ENCODE measurements at places on chromosomes 11 and 22. TPM values are rescaled to one million over a fixed set of nuclear protein-coding genes. Genes with fewer than 3 reads are reported as not detected.

TBX10 gene
- polyA plus RNA-seq: not detected

EHF gene
- 0.21 TPM for polyA plus RNA-seq

- no peak for DNase-seq
Observed at GRCh38 chr11:128832121-128832497, 35.0 kb downstream of the KCNJ1 start.

- no peak for DNase-seq
Observed at GRCh38 chr11:67050139-67050538, 6.5 kb upstream of the RHOD start.

ZMAT5 gene
- 79.4 TPM for polyA plus RNA-seq

MISFA gene
- polyA plus RNA-seq: 0.34 TPM

GRCh38 chr11:122154227-122154626, 38.2 kb upstream of the BLID start:
- no peak for DNase-seq

FAM89B gene
- 51.3 TPM for polyA plus RNA-seq

DNA sequence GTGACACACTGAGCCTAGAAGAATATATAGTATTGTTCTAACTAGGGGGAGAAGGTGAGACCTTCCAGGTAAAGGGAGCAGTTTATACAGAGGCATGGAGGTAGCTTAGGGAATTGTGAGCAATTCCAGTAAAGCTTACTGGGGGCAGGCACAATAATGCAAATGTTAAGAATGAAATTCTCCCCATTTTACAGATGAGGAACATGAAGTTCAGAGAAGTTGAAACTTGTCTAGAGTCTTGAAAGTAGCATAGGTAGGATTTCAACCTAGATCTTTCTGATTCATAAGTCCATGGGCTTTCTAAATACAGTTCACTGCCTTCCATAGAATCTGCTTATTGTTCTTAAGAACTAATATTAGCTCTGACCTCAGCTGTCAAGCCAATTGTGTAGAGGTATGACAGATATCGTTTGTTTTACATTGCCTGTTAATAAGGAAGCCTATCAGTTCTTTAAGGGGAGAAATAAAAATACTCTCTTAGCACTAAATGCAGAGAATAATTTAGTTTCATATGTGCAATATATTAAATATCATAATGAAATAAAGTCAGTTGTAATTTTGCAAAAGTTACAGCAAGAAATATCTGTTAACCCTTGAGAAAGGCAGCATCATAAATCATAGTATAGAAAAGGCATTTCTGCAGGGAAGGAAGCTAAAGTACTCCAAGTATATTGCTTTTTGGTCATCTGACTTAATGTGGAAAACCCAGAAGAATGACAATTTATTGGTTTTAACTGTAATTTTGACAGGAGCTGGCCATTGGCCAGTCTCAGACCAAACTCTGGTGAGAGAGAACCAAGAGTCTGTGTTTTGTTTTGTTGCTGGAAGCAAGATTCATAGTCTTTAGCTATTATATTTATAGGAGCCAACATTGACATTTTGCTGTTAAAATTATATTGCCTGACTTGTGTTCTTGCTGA, 181.8 kb downstream of the UVRAG start:
- no peak for DNase-seq

DNA sequence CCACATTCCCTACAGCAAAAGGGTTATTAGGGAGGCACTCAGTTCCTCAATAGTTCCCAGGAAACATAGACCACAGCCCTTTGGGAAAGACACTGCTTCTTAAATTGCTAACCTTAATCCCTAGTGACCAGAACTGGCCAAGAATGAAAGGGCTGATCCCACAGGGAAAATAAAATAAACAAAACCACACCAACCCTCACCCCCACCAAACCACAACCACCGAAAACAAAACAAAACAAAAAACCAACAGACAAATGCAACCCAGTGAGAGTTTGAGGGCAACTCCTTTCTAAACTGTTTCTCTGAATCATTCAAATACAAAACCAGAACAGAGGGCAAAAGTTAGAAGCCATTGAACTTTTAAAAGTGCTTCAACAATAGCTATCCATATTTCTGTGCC, 57.2 kb downstream of the NAV2 start:
- no peak for DNase-seq

- DNase-seq: no peak
Observed at GRCh38 chr11:70252844-70253243, 17.6 kb upstream of the PPFIA1 start.

MYEOV gene
- polyA plus RNA-seq: not detected

DNA sequence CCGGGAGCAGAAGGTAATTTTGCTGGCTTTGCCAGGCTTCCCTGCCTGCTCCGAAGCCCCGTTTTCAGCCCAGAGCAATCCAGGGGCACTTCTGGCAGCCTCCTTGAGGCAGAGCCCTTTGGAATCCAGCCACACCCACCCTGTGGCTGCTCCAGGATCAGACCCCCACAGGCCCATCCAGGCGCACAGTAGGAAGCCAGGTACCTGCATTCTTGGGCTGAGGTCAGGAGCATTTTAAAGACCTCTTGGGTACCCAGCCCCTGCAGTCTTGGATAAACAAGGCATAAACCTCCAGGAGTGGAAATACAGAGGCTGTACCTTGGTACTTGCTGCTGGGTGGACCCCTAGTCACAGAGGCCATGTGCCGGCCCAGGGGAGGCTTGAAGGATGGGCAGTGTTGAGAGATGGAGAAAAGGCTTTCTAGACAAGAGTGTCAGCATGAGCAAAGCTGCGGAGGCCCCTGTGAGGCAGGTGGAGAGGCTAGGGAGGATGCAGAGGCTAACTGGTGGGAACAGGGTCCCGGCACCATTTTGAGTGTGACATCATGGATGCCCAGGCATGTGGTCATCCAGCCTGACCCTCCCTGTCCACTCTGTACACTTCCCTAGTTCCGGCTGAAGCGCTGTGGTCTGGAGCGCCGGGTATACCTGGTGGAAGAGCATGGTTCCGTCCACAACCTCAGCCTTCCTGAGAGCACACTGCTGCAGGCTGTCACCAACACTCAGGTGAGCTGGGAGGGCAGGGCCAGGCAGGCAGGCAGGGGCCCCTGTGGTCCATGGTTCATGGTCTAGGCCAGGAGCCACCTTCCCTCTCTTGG, 3.9 kb downstream of the MUS81 start:
- DNase-seq: no peak

DNA sequence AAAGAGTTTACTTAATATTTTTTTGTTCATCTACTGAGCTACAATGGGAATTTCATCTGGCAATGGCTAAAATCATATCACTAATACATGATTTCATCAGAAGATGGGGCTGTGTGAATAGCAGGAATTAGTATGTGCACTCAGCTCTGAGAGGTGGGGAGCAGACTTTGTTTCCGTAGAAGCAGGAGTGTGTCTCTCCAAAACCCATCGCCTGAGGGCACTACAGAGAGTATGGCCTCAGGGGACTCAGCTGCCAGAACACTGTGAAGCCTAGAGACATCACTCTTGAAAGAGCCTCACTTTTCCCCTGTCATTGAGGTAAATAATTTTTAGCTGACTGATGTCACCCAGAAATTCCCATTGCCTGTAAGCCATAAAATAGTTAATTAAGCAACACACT, 261.4 kb upstream of the ISX start:
- DNase-seq: no peak

- DNase-seq: no peak
Observed at GRCh38 chr22:27883656-27884350, 35.3 kb downstream of the PITPNB start.

CLTCL1 gene
- 6.1 TPM for polyA plus RNA-seq

GRCh38 chr11:8706673-8707432, 24.3 kb downstream of the RPL27A start:
- DNase-seq: no peak

HEPN1 gene
- not detected for polyA plus RNA-seq

- no peak for DNase-seq
Observed at GRCh38 chr11:47464483-47464882, 15.5 kb upstream of the RAPSN start.

GRCh38 chr22:42489000-42489399, 30.6 kb downstream of the RRP7A start:
- no peak for DNase-seq

DNA sequence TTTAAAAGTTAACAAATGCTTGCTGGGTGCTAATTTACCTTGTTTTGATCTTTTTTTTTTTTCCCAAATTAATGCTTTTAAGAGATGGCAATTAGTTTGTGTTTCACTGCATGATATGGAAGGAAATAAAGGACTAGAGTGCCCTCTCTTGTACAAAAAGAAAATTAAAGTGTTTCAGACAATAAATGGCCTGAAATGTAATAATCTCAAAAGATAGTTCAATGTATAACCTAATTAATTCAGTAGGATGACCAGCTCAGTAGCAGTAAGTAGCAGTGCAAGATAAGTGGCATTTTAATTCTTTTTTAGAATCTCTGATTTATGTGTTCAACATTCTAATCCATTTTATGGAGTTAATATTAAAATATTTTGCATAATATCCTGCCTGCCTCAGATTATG, 39.9 kb upstream of the MYO18B start:
- no peak for DNase-seq

RIC3 gene
- polyA plus RNA-seq: not detected

GRCh38 chr11:26522912-26523610, 49.0 kb downstream of the MUC15 start:
- no peak for DNase-seq

DNA sequence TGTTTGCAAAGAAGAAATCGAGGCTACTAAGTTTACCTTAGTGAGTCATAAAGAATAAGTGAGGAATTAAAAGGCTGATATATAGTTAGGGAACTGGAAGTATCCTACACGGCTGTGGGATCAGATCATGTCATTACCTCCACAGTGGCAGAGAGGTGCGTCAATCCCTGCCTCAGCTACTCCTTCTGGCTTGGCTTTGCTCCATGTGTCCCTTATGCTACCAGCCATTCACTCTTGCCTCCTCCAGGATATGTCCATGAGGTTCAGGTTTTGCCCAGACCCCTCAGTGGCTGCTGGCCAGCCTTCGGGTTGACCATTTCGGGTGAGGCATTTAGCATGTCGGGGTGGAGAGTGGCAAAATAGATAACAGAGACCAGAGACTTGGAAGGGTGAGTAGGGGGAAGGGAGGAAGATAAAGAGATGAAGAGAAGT, 153.4 kb downstream of the LDLRAD3 start:
- no peak for DNase-seq

DNA sequence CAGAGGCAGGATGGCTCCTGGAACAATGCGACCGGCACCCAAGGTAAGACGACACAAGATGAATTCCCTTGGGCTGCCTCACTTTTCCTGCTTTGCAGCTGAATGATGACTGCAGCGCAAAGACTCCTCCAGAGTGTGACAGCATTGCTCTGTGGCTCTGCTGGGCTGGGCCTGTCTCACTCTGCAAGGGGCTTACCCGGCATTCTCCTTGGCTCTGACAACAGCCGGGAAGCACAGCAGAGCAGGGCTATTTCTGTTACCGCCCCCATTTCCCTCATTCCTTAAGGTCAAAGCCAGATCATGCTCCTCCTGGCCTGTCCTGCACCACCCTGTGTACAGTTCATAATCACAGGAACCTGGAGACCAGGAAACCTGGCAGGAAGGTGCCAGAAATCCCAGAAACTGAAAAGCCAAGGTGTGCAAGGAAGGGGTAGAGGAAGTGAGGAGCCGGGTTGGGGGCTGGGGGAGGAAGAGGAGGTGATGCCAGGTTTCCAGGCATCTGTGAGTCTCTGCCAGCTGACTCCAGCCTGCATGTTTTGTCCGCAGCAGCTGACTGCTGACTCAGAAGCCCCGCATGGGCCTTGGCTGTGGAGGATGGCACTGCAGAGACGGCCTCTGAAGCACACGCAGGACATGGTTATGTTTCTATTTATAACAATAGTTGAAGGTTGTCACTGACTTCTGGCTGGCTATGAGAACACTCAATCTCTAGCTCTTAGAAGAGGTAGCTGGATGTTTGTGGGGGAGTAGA, 113.6 kb downstream of the MICAL3 start:
- DNase-seq: no peak

- peak; percentile 2 for DNase-seq
Observed at GRCh38 chr22:35785181-35785923, 67.7 kb downstream of the APOL5 start.

GRCh38 chr11:82864268-82864667, 36.0 kb downstream of the PRCP start:
- DNase-seq: peak; percentile 88

DNA sequence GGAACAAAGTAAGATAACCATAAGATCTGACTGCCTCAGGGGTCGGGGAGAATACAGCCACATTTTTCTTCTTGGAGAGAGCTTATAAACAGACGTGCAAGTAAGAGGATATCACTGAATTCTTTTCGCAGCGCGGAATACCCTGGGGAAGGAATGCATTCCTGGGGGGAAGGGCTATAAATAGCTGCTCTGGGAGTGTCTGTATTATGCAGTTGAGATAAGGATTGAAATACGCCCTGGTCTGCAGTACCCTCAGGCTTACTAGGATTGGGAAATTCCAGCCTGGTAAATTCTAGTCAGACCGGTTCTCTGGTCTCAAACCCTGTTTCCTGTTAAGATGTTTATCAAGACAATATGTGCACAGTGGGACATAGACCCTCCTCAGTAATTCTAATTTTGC, 1491.7 kb upstream of the RAG2 start:
- DNase-seq: no peak

DNA sequence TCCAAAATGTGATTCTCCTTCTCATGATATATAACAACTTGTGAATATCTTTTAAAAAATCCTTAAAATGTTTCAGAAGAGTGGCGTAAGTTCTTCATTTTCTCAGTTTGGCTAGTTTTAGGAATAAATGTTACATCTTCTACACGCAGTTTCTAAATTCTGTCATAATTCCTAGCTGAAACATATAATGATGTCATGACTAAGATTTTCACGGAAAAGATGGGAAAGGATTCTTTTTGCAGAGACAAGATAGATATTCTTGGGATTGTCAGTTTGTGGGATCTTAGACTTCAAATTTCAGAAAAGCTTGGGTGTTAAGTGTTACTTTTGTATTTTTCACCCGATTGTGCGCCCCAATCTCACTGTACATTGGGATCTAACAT, 1.7 kb downstream of the EED start:
- DNase-seq: no peak

DNA sequence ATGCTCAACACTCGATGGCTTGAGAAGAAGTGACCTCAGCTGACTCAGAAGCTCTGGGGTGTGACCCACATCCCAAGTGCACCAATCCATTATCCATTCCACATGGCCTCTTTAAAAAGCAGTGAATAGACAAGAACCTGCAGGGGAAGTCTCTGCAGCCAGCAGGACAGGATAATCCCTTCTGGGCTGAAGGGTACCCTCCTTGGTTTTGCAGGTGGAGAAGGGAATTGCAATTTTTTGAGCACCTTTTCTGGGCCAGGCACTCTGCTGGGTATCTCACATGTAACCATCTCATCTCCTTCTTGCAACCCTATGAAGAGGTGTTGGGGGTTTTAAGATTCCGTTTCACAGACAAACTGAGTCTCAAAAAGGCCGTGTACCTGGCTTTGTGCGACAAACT, 76.6 kb downstream of the MYO18B start:
- no peak for DNase-seq

OR6T1 gene
- not detected for polyA plus RNA-seq

CEND1 gene
- not detected for polyA plus RNA-seq

YPEL4 gene
- 0.36 TPM for polyA plus RNA-seq

DNA sequence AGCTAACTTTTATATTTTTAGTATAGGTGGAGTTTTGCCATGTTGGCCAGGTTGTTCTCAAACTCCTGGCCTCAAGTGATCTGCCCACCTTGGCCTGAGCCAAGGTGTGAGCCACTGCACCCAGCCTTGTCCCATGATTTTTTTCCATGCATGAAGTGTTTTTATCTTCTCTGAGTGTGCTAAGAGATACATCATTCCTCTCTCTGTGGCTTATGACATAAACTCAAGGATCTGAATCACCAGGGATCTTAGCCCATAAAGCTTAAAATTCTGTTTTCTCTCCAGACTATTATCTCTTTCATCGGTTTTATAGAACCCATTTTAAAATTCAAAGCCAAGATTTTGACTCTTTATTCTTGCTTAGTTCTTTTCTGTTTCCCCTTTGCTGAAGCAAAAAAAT, 48.4 kb upstream of the C11orf58 start:
- no peak for DNase-seq

- no peak for DNase-seq
Observed at GRCh38 chr11:36490026-36490806, 19.9 kb downstream of the TRAF6 start.
